ENCODE measurements at places on chromosomes 6 and 20.
A peak's percentile ranks its signal among the peaks of the same experiment; 100 is the strongest.

DNA sequence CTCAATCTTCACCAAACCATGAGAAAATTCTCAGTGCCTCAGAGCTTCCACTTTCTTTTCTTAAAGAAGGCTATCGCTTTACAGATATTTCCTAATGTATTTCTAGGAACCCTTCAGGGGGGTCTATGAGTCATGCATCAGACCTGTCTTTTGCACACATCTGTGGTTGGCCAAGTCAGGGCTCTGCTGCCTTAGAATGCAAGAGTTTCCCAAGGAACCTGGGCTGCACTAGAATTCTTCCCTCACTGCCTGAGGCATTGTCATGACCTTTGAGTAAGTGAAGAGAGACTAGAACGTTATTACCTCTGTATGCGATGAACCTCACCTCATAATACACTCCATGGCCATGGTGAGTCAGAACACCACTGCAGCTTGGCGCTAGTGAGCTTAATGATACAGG, 365.0 kb upstream of the ID4 start:
- no peaks in the 10 kb centered on the region for H3K36me3 ChIP-seq
- no peaks in the 10 kb centered on the region for H3K27me3 ChIP-seq

DNA sequence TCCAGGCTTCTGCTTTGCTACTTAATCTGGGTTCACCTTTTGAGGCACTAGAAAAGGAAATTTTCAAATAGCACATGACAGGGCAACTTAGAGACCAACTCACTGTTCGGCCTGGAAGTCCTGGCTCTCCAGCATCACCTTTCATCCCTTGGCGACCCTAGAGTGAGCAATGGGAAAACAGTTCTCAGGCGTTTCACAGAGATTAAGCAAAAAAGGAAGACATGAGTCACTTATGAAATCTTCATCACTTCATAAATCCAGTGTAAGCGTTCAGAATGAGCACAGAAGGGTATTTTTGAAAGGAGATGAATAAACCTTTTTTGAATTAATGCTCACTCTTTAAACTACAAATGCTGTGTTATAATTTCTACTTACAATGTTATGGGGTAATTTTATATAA, 104.0 kb downstream of the COL12A1 start:
- no peak overlapping the region for H3K4me3 ChIP-seq
- no peak overlapping the region for H3K27ac ChIP-seq
- H3K27me3 ChIP-seq = no peaks in the 10 kb centered on the region
- DNase-seq = no peak
- H3K36me3 ChIP-seq = no peaks in the 10 kb centered on the region
- no peaks in the 10 kb centered on the region for H3K4me1 ChIP-seq

DNA sequence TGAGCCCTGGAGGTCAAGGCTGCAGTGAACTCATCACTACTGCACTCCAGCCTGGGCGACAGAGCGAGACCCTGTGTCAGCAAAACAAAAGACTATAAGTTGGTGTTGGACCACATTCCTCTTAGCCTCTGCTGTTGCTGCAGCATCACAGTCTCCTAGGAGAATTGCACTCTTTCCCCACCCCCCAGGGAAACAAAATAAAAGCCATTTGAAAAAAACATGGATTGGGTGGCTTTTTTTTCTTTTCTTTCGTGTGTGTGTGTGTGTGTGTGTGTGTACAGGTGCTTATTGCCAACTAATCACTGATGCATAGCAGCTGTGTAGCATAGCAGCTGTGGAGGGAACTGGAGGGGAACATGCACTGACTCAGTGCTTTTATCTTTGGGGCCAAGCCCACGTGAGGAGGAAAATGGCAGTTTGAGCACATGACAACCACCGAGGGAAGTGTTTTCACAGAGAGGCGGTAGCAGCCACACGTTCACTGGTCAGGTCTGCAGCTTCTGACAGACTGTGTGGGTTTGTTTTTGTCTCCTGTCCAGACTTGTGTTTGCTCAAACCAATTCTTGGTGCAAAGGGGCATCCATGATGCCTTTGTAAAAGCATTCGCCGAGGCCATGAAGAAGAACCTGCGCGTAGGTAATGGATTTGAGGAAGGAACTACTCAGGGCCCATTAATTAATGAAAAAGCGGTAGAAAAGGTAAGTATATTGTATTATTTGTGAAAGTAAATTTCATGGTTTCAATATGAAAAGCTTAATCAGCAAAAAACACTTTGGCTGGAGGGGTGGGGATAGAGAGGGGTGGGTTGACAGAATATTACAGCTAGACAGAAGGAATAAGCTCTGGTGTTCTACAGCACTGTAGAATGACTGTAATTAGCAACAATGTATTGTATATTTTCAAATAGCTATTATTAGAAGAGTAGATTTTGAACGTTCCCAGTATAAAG, 27.7 kb downstream of the ALDH5A1 start:
- peaks cover 13% of the 10 kb centered on the region for H3K36me3 ChIP-seq
- H3K27me3 ChIP-seq = no peaks in the 10 kb centered on the region
- no peak overlapping the region for H3K4me3 ChIP-seq
- peak; percentile 8 for DNase-seq
- H3K4me1 ChIP-seq = no peaks in the 10 kb centered on the region

- no peaks in the 10 kb centered on the region for H3K27me3 ChIP-seq
- H3K36me3 ChIP-seq = peaks cover 7% of the 10 kb centered on the region
- peaks cover 12% of the 10 kb centered on the region for H3K4me1 ChIP-seq
- H3K27ac ChIP-seq = peak overlapping the region; percentile 92
- peak overlapping the region; percentile 94 for H3K4me3 ChIP-seq
- peak; percentile 34 for DNase-seq
These were observed 735 bp downstream of the FAM135A start for GRCh38 chr6:70413992-70414494.

- peak overlapping the region; percentile 64 for H3K27ac ChIP-seq
- H3K36me3 ChIP-seq = peaks cover 4% of the 10 kb centered on the region
- H3K27me3 ChIP-seq = no peaks in the 10 kb centered on the region
- peaks cover 18% of the 10 kb centered on the region for H3K4me1 ChIP-seq
These were observed 175.1 kb downstream of the JARID2 start for GRCh38 chr6:15420959-15421438.

DNA sequence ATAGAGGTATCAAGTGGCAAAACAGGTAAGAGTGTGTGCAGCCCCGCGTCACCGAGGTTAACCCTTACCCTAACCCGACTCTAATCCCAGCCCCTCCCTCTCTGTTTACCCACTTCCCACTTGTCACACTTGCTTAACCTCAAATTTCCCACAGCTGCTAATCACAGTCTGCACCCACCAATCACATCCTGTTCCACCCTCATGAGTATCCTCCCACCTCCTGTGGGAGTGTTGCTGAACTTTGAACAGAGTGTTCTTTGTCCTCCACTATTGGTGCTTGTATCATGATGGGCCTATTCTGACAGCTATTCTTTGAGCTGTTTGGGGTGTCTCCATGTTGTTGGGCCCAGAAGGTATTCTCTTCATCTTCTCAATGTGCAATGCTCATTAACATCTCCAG, 487.8 kb downstream of the PTPRT start:
- H3K36me3 ChIP-seq = no peaks in the 10 kb centered on the region
- H3K27ac ChIP-seq = no peak overlapping the region
- no peaks in the 10 kb centered on the region for H3K4me1 ChIP-seq
- no peak overlapping the region for H3K4me3 ChIP-seq

GRCh38 chr20:20691477-20692235, 20.8 kb downstream of the RALGAPA2 start:
- no peaks in the 10 kb centered on the region for H3K36me3 ChIP-seq
- H3K4me3 ChIP-seq = no peak overlapping the region
- no peak for DNase-seq
- peaks cover 29% of the 10 kb centered on the region for H3K4me1 ChIP-seq
- H3K27ac ChIP-seq = no peak overlapping the region

- DNase-seq = no peak
- H3K27ac ChIP-seq = no peak overlapping the region
- no peak overlapping the region for H3K4me3 ChIP-seq
- H3K36me3 ChIP-seq = no peaks in the 10 kb centered on the region
These were observed 91.2 kb upstream of the ADTRP start for GRCh38 chr6:11869672-11870340.

DNA sequence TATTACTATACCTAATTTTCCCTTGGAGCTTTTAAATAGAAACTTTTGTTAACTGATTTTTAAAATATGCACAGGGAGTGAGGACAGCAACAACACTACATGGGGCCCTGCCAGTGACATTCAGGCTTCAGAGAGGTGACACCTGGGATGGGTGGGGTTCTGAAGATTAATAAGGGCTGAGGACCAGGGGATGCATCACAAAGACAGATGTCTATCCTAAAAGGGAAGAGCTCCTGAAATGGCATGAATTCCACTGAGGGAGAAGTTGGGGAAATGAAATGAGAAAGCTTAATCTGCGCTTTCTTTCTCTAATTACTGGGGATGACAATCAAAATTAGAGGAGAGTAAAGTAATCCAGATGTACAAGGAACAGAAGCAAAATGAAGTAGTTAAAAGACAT, 162.8 kb downstream of the BTBD9 start:
- no peak overlapping the region for H3K4me3 ChIP-seq
- DNase-seq = no peak
- H3K36me3 ChIP-seq = no peaks in the 10 kb centered on the region
- H3K27me3 ChIP-seq = no peaks in the 10 kb centered on the region
- H3K27ac ChIP-seq = no peak overlapping the region

- H3K4me3 ChIP-seq = no peak overlapping the region
- no peaks in the 10 kb centered on the region for H3K4me1 ChIP-seq
- H3K27me3 ChIP-seq = peaks cover 99% of the 10 kb centered on the region
These were observed 147.3 kb downstream of the TRIM27 start for GRCh38 chr6:28776269-28777146.

DNA sequence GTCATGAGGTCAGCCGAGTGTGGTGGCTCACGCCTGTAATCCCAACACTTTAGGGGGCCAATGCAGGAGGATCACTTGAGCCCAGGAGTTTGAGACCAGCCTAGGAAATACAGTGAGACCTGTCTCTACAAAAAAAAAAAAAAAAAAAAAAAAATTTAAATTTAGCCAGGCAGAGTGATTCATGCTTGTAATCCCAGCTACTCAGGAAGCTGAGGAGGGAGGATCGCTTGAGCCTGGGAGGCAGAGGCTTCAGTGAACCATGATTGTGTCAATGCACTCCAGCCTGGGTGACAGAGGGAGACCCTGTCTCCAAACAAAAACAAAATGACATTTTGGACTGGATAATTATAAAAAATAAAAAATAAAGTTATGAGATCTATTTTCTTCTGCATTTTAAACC, 56.2 kb downstream of the ADGRF1 start:
- H3K27ac ChIP-seq = no peak overlapping the region
- H3K27me3 ChIP-seq = no peaks in the 10 kb centered on the region
- H3K36me3 ChIP-seq = no peaks in the 10 kb centered on the region
- DNase-seq = no peak
- peaks cover 11% of the 10 kb centered on the region for H3K4me1 ChIP-seq
- no peak overlapping the region for H3K4me3 ChIP-seq

GRCh38 chr6:120556491-120556890, 777.8 kb downstream of the TBC1D32 start:
- no peaks in the 10 kb centered on the region for H3K4me1 ChIP-seq
- no peaks in the 10 kb centered on the region for H3K27me3 ChIP-seq
- H3K36me3 ChIP-seq = no peaks in the 10 kb centered on the region
- no peak overlapping the region for H3K27ac ChIP-seq
- no peak for DNase-seq

DNA sequence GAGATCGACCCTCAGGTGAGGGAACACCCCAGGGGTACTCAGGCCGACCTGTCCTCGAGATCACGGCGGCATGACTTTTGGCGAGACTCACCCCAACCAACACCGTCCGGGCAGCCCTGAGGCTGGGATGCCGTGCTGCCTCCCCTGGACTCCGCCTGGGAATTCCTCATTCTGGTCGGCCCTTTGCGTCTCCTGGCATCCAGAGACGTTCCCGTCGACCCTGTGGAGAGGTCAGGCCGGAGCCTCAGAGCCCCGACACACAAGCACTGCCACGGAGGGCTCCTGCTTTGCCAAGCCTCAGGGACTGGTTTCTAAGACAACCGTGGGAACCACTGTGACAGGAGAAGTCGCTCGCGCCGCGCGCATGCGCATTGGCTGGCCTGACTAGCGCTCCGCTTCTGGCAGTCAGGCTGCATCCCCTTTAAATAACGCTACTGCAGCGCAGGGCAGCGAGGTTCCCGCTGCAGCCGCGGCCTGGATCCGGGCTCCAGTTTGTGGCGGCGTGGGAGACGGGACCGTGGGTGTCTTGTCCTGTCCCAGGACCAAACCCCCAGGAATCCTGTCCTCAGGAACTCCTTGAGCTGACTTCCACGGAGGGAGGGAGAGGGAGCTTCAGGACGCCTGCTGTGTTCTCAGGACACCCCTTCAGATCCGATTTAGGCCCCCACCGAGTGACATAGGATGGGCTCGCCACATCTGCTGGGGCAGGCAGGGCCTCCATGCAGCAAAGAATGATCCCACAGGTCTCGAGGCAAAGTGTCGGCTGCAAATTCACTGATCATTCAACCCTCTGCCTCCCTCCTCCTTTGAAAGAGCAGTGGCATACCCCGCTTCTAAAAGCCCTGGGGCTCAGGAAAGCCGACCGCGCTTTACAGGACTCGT, 163.2 kb upstream of the ZNF337 start:
- H3K36me3 ChIP-seq = no peaks in the 10 kb centered on the region
- no peaks in the 10 kb centered on the region for H3K27me3 ChIP-seq
- no peak overlapping the region for H3K4me3 ChIP-seq
- peaks cover 19% of the 10 kb centered on the region for H3K4me1 ChIP-seq
- DNase-seq = peak; percentile 83

DNA sequence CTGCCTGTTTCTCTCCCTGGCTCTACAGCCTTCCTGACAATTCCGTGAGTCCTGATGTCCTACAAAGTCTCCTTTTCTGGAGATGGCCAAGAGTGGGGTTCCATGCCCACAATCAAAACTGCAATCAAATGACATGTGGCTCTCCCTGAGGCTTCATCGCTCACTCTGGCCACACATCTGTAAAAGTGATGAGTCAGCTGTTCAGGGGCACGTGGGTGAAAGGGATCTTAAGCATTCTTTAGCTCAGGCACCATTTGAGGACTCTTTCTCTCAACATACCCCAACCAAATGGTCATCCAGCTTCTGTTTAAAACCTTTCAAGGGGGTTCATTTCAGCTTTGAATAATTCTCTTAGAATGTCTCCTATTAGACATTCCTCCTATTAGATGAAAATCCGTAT, 42.3 kb upstream of the EYA2 start:
- no peaks in the 10 kb centered on the region for H3K36me3 ChIP-seq
- no peak overlapping the region for H3K27ac ChIP-seq
- no peaks in the 10 kb centered on the region for H3K27me3 ChIP-seq
- no peak for DNase-seq
- no peaks in the 10 kb centered on the region for H3K4me1 ChIP-seq

All from common myeloid progenitor, CD34-positive (primary cell).